ENCODE measurements at places on chromosomes 11 and 22. TPM values are rescaled to one million over a fixed set of nuclear protein-coding genes. Genes with fewer than 3 reads are reported as not detected.

The APOA1 gene
- 0.33 TPM for total RNA-seq

- no peak for DNase-seq
These were observed 59.9 kb downstream of the PAK1 start for GRCh38 chr11:77413850-77414460.

The SHANK2 gene
- total RNA-seq = 1.3 TPM

GRCh38 chr11:132962041-132962440 is 570.3 kb downstream of the OPCML start:
- no peak for DNase-seq

The APOA4 gene
- not detected for total RNA-seq

DNA sequence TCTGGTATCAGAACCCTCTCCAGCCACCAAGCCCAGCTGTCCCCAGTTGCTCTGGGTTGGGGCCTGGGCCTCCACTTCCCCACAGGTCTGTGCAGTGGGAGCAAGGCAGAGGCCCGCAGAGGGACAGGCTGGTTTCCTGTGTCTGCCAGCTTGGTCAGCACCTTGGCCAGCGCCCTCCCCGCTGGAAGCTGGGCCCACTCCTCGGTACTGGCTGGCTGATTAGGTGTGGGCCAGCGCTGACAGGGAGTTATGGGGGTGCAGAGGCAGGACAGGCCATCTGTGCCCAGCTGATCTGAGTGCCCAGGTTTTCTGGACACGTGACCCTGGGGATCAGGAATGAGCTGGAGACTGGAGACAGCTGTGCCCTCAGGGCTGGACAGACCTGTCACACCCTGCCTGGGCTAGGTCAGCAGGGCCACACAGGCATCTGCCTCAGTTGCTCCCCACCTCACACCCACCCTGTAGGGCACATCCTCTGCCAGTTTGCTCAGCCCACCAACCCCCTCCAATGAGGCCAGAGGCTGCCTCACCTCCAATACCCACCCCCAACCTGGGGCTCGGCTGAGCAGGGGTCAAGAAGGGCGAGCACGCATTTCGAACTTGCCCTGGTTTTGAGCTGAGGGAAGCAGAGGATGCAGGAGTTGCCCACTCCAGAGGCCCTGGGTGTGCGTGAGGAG is 175.3 kb downstream of the IGLL1 start:
- no peak for DNase-seq

The MYBPC3 gene
- total RNA-seq = under 0.01 TPM

DNA sequence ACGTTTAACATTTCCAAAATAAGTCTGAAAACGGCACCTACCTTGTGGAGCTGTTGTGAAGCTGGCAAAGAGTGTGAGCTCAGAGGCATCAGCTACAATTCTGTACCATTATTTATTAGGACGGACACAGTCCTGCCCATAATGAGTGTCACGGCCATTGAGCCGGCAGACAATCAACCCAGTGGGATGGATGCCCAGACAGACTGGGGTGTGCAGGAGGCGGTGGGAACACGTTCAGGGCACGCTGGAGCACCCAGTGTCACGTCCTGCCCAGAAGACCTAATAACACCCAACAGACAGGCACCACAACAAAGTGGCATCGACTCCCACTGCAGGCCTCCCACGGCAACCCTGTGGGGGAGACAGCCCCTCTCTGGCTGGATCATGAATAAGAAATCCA is 34.5 kb downstream of the TPST2 start:
- DNase-seq = no peak

DNA sequence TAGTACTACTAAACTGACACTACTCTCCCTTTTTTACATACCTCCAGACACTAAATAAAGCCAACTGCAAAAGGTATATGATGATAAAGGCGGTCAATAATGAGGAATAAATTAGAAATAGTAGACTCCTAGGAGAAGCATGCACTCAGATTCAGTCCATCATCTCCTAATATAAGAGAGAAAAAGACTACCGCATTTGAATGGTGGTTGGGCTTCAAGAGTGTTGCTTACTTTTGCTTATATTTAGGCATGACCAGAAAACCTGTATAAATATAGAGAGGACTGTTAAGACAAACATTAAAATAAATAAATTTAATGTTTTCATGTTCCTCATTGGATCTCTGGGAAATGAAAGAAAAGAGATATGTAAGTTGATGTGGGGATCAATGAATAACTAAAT is 1137.0 kb downstream of the FAM181B start:
- no peak for DNase-seq

DNA sequence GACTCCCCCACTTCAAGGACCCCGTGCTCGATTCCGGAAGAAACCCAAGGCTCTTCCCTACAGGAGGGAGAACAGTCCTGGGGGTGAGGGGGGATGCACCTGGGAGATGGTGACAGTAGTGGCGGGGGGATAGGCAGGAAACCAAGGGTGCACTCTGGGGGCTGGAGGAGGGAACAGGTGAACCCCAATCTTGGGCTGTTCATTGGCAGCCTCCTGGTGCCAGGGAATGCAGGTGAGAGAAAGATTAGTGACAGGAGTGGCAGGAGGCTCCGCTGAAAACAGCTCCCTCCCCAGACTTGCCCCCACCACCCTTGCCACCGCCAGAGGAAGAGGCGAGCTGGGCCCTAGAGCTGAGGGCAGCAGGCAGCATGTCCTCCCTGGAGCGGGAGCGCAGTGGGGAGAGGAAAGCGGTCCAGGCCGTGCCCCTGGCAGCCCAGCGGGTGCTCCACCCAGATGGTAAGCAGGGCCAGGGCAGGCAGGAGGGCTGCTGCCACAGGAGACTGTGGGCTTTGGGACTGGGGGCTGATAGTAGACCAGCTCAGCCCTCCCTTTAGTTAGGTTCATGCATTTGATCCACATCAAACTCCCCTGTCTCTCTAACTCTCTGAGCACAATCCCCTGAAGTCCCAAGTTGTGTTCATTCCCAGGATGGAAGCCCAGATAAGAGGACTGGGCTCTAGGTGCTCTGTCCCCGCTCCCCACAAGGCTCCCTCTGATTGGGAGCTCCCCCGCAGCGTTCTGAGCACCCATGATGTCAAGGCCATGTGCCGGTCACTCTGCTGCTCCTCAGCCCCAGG is 14.5 kb downstream of the ROBO3 start:
- DNase-seq = no peak

GRCh38 chr11:70734379-70734778 is 336.1 kb downstream of the CTTN start:
- no peak for DNase-seq

DNA sequence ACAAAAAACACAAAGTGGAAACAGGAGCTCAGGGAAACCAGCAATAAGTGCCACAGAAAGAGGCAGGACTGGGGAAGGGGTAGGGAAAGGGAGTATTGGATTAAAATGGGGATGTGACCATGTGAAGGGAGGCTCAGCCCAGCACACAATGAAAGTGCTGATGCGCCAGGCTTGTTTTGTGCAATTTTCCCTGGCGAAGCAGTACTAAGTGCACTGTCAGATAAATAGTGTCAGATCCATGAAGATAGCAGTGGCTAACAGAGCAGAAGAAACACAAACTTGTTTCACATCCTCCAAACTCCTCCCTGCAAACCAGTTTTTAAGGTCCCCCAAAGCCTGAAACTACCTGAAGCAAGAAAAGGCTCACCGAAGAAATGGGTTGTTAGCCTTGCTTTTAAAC is 50.7 kb upstream of the RAPSN start:
- no peak for DNase-seq

DNA sequence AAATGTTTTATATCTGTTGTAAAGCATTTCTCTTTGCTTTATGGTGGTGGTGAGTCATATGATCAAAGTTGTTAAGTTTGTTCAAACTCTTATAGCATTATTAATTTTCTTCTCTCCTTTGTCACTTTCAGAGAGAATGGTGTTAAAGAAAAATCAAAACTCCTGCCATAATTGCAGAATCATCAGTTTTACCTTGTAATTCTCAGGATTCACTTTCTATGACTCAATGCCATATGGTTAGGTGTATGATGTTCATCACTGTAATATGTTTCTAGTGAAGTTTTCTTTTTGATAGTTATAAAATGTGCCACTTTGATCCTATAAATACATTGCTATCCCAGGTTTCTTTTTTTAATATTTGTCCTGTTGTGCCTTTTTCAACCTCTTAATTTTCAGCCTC is 13.7 kb upstream of the KDM4E start:
- no peak for DNase-seq

GRCh38 chr11:26093206-26093605 is 238.7 kb upstream of the ANO3 start:
- no peak for DNase-seq

DNA sequence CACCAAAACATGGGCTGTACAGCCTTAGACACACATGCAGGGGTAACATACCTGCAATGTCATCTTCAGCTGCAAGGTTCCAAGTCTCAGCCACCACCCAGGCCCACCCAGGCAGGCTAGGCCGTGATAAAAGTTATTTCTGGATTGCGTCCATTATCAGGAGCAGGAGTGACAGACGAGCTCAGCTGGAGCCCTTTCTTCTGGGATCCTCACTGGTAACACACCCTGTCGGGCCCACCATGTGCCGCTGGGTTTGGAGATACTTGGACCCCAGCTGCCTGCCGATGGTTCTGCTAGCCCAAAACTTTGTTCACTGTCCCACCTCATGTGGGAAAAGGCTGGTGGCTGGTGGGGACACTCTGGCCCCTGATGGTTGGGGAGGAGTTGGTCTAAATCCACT is 24.8 kb downstream of the TMPRSS5 start:
- no peak for DNase-seq

- DNase-seq = no peak
These were observed 19.7 kb downstream of the CTR9 start for GRCh38 chr11:10770626-10771254.

DNA sequence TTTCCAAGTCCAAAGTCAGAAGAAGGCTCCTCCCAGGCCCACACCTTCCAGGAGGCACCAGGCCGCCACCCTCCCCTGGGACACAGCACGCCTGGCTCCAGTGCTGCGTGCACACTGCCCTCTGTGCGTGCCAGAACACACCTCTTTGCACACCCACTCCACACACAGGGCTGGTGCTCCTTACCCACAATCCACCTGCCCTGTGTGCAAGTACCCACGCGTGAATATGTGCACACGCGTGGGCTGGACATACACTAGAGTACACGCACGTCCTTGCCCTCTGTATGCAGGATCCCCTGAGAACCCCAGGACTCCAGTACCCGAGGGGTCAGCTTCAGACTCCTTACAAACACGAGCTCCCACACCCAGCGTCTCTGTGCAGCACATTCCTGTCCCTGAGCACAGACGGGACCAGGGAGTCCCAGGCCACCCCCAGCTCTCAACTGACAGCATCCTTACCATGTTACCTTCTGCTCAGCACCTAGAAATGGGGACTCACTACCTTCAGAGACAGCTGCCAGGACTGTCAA is 2.8 kb downstream of the DUSP8 start:
- DNase-seq = no peak

The FGF3 gene
- total RNA-seq = not detected

GRCh38 chr11:16857186-16857585 is 118.7 kb downstream of the C11orf58 start:
- no peak for DNase-seq

GRCh38 chr22:23210428-23211170 is 30.3 kb downstream of the BCR start:
- no peak for DNase-seq

The VSIG10L2 gene
- not detected for total RNA-seq

The CHST1 gene
- total RNA-seq = 3.6 TPM

DNA sequence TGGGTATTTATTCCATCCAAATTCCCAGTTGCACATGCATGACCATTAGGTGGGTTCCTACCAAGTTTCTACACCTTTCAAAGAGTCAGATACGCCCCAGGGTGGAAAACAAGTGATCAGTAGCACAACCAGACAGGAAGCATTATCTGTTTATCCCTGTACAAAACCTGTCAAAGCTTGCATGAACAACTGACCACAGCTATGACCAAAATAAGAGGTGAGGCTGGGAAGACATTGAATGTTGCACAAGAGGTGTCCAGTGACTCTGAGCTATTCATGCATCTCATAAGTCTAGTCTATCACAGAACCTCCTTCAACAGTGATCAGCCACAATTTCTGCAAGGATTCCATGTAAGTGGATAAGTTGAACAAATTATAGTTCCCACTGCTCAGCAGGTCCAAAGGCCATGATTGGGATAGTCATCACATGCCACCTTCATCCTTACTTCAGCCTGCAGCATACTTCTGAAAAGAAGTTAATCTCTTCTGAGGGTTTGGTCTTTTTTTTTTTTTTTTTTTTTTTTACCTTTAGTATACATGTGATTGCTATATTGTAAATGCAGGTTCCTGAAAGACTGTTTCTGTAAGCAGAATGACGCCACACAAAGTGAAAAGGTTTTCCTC is 28.0 kb upstream of the TMEM45B start:
- no peak for DNase-seq

The LDHAL6A gene
- not detected for total RNA-seq

- no peak for DNase-seq
These were observed 36.6 kb downstream of the PARVG start for GRCh38 chr22:44217346-44217745.

DNA sequence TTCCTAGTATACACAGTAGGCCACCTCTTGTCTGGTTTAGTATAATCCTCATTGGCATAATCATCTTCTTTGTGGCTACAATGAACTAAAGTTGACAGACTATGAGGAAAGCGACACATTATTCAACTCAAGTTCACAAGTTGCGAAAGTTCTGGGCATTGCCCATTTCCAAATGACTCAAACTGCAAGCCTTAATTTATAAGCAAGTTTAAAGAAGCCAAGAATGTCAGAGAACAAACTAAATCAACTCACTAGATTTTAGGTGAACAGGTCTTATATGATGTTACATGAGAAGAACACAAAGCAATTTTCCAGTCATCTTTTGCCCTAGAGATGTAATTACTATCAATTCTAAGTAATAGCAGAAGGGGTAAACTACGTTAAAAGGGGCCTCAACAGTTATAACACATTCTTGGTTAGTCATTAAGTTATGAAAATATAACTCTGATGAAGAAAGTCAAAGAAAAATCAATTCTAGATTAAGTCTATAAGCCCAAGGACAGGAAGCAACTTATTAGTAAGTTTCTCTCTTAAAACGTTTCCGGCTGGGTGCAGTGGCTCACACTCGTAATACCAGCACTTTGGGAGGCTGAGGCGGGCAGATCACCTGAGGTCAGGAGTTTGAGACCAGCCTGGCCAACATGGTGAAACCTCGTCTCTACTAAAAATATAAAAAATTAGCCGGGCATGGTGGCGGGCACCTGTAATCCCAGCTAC is 21.5 kb downstream of the PICALM start:
- DNase-seq = no peak

DNA sequence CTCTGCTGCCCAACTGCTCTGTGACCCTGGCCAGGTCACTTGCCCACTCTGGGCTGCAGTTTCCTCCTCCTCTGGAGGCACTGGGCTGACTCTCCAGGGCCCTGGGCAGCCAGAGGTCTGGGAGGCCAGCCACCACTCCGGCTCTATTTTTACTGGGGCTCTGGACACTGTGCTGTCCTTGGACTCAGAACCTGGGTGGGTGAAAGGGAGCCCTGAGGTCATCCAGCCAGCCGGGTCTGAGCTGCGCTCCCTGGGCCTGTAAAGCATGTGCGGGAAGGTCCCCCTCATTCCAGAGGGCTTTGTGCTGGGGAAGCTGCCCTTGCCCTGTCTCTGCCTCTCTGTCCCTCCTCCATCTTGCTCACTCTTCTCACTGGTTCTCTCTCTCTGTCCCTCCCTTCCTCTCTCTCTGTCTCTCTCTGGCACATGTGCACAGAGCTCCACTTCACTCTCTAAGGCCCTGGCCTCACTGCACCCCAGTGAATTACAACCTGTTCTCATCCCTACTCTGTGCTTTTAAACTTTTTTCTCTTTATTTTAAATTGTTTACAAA is 24.6 kb downstream of the MB start:
- no peak for DNase-seq
